ENCODE measurements at places on chromosomes 2 and 18.

GRCh38 chr2:155377931-155378444, 679.5 kb downstream of the KCNJ3 start:
- no peak for DNase-seq

DNA sequence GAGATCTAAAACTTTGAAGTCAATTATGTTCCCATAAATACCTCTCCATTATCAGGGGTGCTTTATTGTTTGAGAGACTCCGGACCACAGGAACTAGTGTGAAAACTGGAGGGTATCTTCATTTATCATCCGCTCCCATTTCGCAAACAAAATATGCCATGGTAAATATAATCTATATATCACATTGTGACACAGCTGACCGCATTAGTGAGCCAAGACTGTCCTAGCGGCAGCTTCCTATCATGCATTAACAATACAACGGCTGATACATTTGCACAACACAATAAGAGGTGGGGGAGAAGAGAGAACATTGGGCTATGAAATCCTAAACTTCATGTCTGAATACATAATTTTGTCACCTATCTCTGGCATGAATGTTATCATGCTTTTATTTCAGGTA, 29.5 kb downstream of the BCL11A start:
- DNase-seq, result no peak

DNA sequence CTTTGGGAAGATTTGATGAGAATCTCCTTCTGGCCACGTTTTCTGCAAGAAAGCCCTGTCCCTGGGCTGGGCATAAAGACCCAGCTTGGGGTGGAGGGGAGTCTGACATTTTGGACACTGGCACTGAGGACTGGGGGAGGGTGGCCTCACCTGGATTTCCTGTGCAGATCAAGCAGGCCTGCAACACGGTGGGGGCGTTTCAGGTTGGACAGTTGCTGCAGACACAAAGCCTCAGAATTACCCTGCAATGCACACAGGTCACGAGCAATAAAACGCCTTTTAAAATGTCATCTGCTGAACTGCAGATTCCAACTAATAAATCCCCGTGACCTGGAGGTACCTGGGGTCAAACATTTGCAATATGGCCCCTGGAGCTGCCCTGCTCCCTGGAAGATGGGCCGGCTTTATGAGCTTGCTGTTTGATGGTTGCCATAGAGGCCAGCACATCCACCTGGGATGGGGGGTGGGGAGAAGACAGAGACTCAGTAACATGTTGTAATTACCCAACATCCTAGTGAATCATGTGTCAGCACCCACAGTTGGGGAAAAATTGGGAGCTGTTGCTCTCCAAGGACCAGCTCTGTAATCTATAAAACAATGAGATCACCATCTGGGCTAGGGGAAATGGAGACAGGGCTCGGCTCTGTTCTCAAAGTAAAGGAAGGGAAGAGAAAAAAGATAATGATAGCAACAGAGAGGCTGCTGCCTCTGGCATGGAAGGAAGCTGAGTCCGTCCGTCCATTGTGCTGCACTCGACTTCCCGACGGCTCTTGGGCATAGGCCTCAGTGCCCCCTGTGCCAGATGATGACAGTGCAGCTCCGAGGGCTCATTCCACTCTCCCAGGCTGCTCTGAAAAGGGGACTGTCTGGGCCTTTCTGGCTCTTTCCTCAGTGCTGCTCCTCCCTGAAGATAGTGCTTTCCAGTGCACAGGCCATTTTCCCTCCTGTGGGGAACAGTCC, 340.3 kb downstream of the CYRIA start:
- no peak for DNase-seq

DNA sequence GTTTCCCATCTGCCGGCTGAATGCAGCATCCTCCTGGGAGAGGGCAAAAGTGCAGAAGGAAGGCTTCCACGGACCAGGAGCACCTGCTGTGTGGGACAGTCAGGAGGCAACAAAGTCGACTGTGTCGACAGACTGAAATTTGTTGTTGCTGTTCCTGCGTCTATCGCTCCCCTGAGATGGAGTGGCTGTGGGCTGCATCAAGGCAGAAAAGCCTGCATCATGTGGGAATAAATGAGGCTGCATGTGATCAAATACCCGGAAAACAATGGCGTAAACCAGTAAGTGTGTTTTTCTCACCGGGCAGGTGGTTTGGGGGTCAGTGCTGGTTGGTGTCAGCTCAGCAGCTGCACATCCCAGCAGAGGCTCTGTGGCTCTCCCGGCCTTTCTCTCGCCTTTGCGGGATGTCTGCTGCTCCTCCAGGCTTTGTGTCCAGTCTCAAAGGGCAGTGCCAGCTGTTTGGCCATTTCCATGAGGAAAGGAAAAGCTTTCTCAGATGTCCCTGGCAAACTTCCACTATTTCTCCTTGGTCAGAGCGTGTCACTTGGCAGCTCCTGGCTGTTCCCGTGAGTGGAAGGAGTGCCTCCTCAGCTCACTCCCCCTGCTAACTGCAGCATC, 262.4 kb downstream of the NDUFA10 start:
- DNase-seq, result no peak

- DNase-seq, result no peak
Observed at GRCh38 chr2:112811841-112812306, 24.7 kb downstream of the IL1B start.

- no peak for DNase-seq
Observed at GRCh38 chr2:82789851-82790205, 1669.3 kb downstream of the SUCLG1 start.
